ENCODE measurements at places on chromosomes 5 and 9.

GRCh38 chr5:157961896-157962590, 103.1 kb upstream of the CLINT1 start:
- no peak for DNase-seq

- DNase-seq: no peak
These were observed 50.0 kb upstream of the ADAMTSL1 start for GRCh38 chr9:18423791-18424531.

DNA sequence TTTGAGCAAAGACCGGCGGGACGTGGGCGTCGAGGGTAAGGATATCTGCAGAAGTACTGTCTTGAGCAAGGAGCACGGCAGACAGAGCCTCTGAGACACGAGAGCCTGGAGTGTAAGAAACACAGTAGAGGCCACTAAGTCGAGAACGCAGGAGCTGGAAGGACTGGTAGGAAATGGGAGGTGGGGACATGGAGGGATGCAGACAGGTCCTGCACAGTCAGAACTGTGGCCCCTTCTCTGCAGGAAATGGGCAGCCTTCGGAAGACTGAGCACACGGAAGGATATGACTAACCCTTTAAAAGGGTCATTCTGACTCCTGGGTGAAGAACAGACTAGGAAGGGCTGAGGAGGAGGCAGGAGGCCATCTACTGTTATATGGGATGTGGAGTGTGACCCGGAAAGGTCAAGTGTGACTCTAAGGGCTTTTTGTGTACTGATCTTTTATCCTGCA, 1.4 kb upstream of the CAMSAP1 start:
- no peak for DNase-seq

- DNase-seq: no peak
These were observed 12.0 kb downstream of the SAR1B start for GRCh38 chr5:134620634-134621033.

- no peak for DNase-seq
These were observed 68.4 kb downstream of the RAD23B start for GRCh38 chr9:107351382-107352045.

GRCh38 chr9:16106021-16106571, 553.3 kb downstream of the CCDC171 start:
- DNase-seq: no peak

DNA sequence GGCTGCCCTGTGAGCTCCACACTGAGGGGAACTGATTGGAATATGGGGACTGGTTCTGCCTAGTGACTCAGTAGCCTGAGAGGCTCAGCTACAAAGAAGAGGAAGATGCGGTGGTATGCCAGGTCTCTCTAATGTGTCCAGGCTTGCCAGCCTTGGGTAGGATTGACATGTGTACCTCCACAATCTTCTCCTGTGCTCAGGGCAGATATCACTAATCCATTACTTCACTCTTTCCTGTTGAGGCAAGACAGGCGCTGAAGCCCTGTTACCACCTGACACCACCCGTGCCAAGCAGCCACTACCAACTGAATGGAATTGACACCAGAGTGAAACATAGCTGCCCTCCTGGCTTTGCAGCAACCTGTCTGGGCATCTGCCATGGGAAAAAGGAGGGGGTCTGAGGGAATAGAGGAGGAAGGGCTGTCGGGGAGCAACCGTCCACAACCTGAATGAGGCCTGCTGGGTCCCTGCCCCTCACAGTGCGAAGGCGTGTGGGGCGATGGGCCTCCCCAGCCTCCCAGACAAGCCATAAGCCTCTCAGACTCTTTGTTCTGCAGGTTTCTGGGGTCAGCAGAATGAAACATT, 114.7 kb upstream of the CXCL14 start:
- no peak for DNase-seq

- no peak for DNase-seq
These were observed 6.5 kb upstream of the PLIN2 start for GRCh38 chr9:19133549-19134345.

- DNase-seq: no peak
These were observed 118.9 kb upstream of the LPCAT1 start for GRCh38 chr5:1642621-1643061.

DNA sequence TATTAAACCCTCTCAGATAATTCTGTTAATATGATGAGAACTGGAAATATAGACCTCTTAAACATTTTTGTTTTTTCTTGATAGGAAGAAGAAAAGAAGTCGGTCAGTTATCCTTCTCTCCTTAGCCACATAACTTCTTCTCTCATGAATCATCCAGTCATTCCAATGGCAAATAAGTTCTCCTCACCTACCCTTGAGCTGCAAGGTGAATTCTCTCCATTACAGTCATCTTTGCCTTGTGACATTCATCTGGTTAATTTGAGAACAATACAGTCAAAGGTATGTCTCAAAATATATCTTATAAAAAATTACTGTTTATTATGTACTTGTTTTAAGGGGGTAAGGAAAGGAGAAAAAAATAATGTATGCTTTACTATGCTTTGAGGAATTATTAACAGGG, 165.3 kb downstream of the MAN2A1 start:
- DNase-seq: no peak

GRCh38 chr5:100902440-100903038, 543 bp downstream of the ST8SIA4 start:
- DNase-seq: no peak

GRCh38 chr9:77847626-77848025, 184.0 kb downstream of the GNAQ start:
- no peak for DNase-seq

DNA sequence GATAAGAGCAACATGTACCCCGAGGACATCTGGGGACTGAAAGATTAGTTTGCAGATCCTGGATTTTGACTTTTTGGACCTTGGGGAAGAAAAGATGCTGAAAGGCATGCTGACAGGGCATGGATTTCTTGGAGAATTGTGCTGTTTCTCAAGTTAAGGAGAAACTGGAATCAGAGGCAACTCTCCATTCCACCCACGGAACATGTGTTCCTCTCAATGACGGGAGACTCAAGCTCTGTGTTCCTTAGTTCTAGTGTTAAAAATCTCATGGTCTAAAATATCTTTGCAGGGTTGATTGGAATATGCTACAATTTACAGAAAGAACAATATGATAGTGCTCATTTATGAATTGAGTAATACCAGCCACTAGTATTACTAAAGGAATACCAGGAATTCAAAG, 34.4 kb upstream of the CDH12 start:
- no peak for DNase-seq

GRCh38 chr5:81788329-81788728, 37.4 kb upstream of the SSBP2 start:
- no peak for DNase-seq

GRCh38 chr9:134964271-134965055, 46.8 kb upstream of the FCN1 start:
- DNase-seq: no peak
